ENCODE measurements at places on chromosomes 2 and 18.
A peak's percentile ranks its signal among the peaks of the same experiment; 100 is the strongest.

GRCh38 chr2:147843391-147843863, 1.4 kb upstream of the ACVR2A start:
- no peak for DNase-seq

DNA sequence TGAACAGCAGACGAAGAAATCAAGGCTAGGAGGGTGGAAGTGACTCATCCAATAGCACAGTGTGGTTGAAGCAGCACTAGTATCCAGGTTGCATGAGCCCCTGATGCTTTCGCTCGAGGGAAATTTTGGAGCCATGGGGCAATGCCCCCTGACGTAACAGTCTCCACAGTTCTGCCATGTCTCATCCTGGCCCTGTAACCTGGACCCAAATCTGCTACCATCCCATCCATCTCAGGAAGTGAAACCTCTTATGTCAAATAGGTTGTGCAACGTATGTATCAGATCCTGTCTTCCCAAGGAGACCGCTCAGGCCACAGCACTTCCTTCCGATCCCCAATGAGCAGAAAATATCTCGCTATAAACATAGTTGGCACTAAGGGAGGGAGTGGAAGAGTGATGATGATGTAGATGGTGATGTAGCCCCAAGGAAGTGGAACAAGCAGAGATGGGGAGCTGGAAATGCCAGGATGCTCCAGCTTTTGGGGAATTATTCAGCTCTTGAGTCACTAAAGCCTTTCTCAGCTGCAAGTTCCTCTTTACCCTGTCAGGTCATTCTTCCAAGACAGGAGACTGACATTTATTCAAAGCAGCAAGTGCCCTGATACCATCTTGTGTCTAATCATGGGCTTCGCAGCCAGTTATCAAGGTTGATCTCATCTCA, 3.0 kb upstream of the IL1B start:
- no peak for DNase-seq

DNA sequence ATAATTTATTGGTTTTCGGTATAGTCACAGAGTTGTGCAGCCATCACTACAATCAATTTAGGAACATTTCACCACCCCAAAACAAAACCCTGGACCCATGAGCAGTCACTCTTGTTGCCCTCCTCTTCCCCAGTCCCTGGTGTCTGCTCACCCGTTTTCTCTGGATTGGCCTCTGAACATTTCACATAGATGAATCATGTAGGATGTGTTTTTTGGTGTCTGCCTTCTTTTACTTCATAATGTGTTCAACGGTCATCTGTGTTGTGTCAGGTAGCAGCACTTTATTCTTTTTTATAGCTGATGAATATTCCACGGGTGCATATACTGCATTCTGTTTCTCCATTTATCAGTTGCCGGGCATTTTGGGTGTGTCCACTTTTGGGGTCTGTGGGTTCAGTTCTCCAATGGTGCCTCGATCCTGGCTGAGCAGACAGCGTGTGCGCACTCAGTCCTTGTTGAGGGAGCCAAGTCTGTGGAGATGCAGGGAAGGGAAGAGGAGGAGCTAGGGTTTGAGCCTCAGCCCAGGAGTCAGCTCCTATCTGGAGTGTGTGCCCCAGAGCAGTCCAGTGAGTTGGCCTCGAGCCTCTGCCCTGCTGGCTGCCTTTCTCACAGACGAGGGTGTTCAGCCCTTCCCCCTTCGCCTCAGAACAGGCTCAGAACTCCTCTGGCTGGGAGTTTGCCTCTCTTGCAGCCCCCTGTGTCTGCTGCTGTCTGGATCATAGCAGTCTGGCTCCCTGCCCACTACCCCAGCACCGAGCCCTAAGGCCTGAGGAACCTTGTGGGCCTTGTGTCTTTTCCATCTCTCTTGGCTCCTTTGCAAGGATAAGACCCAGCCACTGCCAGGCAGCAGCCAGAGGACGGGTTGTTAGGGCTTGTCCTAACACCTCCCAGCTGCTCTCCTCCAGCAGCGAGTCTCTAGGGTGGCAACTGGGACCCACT, 18.0 kb downstream of the C2orf74 start:
- no peak for DNase-seq

- DNase-seq: no peak
Observed at GRCh38 chr2:40363631-40364030, 88.3 kb downstream of the SLC8A1 start.

GRCh38 chr2:222943820-222944219, 83.0 kb downstream of the ACSL3 start:
- no peak for DNase-seq

GRCh38 chr18:23861805-23862470, 152.6 kb upstream of the TTC39C start:
- peak; percentile 54 for DNase-seq

DNA sequence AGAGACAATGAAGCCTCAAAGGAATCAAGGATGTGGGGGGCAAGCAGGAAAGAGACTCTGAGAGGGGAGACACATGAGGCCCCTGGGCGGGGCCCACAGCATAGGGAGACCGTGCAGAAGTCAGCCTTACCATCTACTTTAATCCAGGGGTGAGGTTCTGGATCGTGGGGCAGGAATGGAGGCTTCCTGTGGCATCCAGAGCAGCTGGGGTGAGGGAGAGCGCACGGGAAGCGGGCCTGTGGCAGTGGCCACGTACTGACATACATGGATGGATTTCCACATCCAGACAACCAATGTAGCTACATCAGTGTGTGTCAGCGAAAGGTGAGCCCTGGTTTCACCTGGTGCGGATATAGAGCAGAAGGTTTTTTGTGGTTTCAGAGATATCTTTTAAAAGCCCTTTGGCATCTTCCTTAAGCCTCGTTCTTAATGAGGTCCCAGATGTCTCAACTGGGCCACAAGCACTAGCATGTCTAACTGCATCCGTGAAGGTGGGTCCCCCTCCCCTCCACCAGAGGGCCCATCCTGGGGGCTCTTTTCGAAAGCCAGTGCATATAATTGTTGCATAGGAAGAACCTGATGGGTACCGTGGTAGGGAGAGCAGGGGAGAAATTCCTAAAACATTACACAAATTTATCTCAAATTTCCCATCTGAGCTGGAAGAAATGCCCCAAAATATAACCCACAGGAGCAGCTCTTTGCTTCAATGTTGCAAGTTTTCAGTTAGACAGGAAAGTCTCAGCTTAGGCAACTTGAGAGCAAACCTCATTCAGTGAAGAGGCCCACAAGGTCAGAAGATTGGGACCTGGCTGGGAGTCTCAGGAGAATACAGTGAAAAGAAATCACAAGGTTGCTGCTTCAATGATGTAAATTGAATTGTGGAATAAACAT, 90.9 kb downstream of the SP3 start:
- no peak for DNase-seq

DNA sequence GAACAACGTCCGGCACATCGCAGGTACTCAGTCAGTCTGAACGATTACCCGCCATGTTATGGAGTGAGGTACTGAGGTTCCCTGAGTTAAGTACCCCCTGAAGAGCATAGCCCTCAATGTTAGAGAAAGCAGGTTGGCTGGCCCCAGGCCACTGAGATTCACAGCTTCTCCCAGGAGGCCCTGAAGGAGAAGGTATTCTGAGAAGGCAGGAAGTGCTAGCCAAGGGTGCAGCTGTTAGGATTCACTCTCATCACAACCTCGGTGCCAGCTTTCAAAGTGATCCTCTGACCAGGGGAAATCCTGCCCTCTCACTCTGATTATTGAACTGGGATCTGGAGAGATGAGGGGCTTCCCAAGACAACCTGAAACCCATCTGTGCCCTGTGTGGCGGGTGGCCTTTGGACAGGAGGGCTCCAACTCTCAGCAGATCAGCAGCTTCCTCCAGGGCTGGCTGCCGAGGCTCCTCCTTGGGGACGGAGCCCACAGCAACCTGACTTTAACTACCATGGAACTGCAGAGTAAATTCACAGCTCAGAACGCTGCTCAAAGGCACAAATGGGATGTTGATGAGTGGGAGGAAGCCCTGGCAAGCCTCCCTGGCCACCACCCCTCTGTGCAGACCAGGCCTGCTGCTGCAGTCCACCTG, 7.8 kb downstream of the EHD3 start:
- DNase-seq: no peak
